ENCODE measurements at places on chromosomes 5 and 9.

DNA sequence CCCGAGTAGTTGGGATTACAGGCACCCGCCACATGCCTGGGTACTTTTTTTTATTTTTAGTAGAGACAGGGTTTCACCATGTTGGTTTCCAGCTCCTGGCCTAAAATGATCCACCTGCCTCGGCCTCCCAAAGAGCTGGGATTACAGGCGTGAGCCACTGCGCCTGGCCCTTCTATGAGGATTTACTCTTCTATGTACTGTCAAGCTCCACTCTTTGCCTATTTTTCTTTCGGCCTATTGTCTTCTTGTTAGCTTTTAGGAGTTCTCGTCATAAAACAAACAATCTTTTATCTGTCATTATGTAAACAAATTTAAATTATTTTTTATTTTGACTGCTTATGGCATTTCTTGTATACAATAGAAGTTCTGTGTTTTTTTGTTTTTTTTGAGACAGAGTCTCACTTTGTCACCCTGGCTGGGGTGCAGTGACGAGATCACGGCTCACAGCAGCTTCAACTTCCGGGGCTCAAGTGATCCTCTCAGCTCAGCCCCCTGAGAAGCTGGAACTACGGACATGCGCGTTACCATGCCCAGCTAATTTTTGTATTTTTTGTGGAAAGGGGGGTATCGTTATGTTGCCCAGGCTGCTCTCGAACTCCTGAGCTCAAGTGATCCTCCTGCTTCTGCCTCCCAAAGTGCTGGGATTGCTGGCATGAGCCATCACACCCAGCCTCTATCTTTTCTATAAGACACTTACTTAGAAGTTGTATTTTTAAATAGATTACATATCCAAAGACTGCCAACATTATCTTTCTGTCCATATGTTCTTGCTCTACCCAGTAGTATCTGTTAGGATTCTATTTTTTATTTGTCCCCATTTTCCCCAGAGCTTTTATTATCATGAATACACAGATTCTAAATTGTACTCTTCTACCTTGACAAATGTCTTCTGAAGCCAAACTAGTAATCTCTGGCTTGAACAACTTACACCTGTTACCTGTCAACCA lies 29.2 kb downstream of the CSNK1A1 start:
- no peak for DNase-seq

GRCh38 chr9:93598647-93599241 lies 22.4 kb downstream of the PHF2 start:
- DNase-seq: no peak

- DNase-seq: no peak
Observed at GRCh38 chr9:5832071-5832537, 813 bp downstream of the ERMP1 start.

- DNase-seq: no peak
Observed at GRCh38 chr9:125125523-125125922, 17.8 kb downstream of the SCAI start.

All from mesendoderm (in vitro differentiated cells).